Activated CD8-positive, alpha-beta memory T cell treated with anti-CD3 and anti-CD28 coated beads for 1 hour (primary cell): ENCODE measurements at places on chromosomes 2 and 18.

GRCh38 chr2:76268902-76269620, 558.3 kb upstream of the GCFC2 start:
- DNase-seq = no peak

GRCh38 chr2:175832866-175833265, 169.2 kb downstream of the LNPK start:
- no peak for DNase-seq

DNA sequence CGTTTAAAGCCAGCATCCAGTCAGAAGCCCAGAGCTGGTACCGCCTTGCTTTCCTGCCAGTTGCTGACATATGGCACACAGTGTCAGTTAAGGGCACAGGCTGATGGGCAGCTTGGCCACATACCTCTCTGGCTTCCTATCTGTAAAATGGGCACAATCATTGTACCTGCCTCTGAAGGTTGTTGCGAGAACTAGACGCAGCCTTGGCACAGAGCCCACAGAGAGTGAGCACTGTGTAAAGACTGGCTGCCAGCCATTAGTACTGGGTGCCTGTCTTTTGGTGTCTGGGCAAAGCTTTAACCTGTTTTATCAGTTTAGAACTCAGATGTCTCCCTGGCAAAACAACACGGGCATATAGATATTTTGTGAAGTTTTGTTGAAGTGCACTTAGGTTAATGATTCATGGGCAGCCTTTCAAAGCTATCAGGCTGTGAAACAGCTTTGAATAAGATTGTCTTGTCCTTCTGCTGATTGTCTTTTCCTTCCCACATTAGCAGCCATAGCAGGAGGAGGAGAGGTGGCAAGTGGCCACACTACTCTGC, 269.5 kb downstream of the NEDD4L start:
- DNase-seq = no peak

- DNase-seq = no peak
Observed at GRCh38 chr18:23143815-23144261, 8.6 kb downstream of the CABLES1 start.

DNA sequence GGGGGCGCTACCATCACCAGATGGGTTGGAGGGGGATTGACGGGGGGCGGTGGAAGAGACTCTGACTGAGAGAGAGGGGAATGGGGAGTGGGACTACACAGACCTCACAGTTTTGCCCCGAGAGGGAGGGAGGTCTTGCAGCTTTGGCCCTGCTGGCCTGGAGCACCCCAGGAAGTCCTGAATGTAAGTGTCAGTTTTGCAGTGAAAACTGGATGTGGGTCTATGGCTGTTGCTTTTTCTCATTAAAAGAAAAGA, 2.4 kb downstream of the TCF7L1 start:
- no peak for DNase-seq

DNA sequence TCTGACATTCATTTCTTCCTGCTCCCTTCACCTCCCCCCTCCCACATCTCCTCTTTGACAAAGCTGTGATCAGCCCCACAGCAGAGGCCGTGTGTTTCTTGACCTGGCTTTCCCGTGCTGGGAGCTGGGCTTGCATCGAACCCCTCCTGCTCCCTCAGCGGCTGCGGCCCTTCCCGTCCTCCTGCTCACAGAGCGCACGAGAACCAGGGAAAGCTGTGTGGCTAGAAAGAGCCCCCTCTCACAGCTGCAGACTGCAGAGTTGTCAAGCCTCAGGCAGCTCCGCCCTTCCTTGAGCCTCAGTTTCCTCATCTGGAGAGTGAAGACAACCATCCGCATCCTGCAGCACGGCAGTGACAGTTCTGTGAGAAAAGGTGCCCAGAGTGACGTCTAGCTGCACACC, 65.7 kb upstream of the GLI2 start:
- DNase-seq = no peak
